H54 (cell line): ENCODE measurements at places on chromosomes 2 and 18.

GRCh38 chr2:103174711-103175110, 412.9 kb downstream of the TMEM182 start:
- DNase-seq, result no peak

DNA sequence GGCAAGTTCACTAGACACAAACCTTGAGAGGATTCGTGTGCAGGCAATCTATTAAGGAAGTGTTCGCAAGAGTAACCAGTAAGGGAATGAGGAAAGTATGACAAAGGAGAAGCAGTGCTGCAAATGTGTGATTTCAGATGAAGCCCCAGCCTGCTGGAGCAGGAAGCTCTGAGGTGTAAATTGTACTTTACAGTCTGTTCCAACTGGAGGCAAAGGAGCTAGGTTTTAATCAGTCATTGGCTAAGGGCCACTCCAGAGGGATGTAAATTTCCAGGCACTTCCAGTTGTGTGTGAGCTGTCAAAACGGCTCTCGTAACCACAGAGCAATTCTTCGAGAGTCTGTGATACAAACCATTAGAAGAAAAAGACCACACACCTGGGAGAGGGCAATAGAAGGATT, 359.5 kb upstream of the FAM98A start:
- DNase-seq, result no peak

DNA sequence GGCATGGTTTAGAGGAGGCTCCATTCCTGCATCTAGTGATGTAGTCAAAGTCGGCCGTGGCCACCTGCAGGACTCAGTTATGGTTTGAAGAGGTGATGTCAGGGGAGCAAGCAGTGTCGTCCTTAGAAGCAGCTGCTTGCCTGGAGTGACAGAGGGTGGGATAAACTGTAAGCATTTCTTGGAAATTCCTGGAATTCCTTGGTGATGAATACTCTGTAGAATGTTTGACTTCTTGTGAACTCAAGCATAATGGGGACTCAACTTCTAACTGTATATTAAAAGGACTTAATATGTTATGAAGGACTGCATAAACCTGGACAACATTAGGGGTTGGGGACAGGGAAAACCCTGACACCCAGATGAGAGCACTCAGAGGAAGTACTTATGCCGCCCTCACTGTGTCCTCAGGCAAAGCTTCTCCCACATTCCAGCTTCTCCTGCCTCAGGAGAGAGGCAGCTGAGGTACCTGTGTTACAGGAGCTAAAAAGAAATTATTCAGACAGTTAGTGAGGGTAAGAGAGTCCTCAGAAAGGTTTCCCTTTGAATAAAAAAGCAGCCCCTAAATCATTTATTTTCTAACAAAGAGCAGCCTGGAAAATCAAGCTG, 459.9 kb upstream of the CELF4 start:
- DNase-seq, result no peak

DNA sequence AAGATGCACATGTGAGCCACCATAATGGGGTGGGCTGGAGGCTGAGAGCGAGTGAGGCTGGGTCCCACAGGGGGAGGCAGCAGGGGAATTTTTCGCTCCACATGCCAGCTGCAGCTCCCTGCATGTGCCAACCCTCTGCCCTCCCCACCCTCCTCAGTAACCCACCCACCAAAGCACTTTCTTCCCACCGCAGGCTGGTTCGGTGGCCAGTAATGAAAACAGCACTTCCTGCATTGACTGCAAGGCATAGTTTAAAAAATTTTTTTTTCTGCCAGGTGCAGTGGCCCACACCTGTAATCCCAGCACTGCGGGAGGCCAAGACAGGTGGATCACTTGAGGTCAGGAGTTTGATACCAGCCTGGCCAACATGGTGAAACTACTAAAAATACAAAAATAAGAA, 147.5 kb upstream of the TTC39C start:
- DNase-seq, result no peak
